ENCODE measurements at places on chromosomes 2 and 18.

GRCh38 chr2:179020156-179020750 lies 29.7 kb downstream of the CCDC141 start:
- peak; percentile 33 for DNase-seq

- DNase-seq, result no peak
Observed at GRCh38 chr18:62335494-62335893, 10.4 kb downstream of the TNFRSF11A start.

GRCh38 chr2:154170400-154170799 lies 298.7 kb downstream of the GALNT13 start:
- DNase-seq, result no peak

DNA sequence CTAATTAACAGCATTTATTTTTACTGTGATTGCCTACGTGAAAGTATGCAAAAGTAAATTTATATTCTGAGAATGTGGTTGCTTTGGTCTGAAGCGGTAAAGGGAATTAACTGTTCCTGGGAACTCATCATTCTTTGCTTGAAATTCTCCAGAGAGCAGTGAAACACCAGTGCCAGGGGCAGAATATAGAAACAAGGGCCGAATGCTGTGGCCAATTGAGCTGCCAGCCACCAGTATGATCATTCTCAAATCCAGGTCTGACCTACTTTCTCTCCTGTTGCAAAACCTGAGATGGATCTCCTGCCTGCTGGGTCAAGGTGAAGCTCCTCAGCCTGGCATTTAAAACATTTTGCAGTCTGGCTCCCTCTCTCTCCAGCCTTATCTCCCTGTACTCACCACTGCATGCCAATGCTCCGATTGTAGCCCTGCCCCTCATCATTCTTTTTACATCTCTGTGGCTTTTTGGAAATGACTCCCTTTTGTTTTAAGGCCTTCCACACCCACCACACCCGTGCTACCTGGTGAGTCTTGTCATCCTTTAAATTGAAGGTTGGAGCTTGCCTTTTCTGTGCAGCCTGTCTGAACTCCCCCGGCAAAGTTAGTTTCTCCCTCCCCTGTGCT lies 94.5 kb upstream of the TMEM178A start:
- DNase-seq, result no peak

DNA sequence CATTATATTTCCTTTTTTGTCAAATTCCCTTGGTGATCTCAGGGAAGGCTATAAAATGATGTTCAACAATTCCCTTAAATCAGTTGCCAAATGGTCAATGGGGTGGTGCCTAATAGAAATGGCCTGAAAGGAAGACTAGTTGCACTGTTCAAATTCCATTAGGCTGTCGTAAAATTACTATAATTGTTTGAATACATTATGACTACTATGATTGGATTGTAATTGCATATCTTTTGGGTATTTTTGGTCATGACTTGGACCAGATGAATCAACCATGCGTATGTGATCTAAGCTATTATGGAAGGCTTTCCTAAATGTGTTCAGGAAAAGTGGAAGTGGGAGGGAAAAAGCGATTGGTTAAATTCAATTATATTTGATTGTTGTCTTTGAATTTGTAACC lies 41.3 kb upstream of the KCNE4 start:
- no peak for DNase-seq

GRCh38 chr2:157178874-157179273 lies 78.6 kb upstream of the GALNT5 start:
- no peak for DNase-seq

DNA sequence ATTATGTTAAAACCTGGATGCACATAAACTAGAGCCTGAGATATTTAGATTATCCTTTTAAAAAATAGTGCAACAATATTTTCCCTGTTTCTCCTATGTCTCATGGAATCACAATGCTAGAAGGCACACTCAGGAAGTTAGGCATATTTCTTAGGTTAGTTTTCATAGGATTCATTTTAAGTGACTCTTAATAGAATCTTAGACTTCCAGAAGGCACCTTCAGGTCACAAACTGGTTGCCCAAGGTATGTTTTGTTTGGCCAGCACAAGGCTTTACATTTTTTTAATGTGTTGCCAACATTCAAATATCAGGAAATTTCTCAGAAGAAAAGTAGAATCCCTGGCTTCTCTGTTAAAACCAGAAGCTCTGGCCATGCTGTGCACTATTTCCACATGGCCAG lies 129.3 kb downstream of the LNPK start:
- DNase-seq, result no peak

DNA sequence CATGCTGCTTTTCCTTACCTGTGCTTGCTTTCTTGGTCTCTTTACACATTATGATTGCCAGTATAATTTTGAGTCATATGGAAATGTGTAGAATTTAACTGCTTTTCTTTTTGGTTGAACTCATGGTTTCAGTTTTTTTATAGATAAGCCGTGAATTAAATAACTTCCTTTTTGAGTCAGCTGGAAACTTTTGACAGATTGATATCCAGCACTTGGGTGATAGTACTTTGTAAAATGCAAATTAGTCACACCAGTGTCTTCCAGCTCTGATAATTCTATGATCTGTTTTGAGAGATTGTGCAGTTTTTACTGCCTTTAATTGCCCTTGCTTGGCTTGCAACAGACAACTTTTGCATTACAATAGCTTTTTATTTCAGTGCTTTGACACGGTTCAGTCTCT lies 86.4 kb downstream of the NCOA1 start:
- DNase-seq, result peak; percentile 4

DNA sequence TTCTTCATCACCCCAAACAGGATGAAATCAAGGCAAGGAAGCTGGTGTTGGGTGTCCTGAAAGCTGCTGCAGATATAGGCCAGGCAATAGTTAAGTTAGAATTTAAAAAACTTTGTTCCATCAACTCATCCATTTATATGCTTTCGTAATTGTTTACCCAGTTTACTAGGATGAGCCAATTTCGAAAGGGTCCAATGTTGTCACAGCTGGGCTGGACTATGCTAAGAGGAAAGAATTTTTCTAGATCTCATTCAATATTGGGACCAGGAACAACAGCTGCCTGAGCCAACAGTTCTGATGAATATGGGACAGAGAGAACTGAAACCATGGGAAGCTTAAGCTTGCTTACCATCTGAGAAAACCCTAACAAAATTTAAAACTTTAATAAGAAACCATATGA lies 21.6 kb upstream of the SP3 start:
- no peak for DNase-seq

- peak; percentile 83 for DNase-seq
Observed at GRCh38 chr2:96637385-96638143, 548 bp downstream of the KANSL3 start.

DNA sequence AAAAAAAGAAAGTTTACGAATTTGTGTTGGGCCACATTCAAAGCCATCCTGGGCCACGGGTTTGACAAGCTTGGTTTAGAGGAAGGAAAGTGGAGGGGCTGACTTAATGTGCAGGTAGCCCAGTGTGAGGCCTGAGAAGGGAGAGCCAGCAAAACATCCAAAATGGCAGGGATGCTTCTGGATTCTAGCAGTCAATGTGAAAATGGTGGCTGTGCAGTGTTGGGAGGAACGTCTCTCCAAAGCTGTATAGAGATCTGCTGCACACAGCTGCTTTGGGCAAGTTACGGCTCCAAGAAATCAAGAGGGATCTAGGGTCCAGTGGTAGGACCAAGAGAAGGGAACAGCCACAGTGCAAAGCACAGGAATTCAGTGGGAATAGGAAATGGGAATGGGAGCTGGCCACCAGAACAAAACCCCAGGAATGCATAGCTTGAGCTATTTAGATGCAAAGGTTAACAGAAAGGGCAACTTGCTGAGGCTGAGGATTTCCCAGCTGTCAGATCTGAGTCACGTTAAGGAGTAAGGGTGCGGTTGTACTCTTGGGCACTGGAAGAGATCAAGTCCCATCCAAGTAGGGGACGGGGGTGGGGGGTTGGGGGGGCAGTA lies 70.6 kb downstream of the B3GNT2 start:
- no peak for DNase-seq

DNA sequence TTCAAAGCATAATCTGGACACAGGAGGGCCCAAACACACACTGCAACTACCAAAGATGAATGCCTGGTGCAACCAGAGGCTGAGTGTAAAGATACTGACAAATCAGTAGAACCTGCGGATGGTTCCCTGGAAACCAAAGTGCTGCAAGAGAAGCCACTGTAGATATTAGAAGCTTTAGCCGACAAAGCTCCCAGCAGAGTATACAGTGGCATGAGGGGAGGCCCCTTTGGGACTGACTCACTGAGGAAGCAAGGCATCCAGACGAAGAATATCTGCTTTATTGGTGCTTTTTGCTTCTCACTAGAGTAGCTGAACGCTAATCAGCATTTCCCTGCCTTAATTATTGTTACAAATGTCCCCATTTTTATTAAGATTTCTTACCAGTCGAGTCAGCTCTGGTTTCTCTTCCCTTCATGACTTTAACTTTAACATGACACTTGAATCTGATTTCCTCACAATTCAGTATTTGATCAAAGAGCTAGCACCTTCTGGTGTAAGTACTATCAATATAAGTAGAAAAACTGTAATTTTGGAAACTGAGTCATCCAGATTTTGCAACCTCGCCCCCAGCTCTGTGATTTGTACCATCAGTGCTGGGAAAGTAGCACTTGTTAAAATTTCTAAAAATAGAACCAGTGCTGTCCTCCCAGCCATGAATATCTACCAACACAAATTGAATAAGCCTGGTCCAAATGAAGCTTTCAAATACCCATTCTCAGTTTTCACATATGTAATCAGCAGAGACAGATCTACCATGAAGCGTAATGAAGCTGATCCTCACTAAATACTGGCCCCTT lies 34.2 kb downstream of the FIGN start:
- DNase-seq, result no peak

DNA sequence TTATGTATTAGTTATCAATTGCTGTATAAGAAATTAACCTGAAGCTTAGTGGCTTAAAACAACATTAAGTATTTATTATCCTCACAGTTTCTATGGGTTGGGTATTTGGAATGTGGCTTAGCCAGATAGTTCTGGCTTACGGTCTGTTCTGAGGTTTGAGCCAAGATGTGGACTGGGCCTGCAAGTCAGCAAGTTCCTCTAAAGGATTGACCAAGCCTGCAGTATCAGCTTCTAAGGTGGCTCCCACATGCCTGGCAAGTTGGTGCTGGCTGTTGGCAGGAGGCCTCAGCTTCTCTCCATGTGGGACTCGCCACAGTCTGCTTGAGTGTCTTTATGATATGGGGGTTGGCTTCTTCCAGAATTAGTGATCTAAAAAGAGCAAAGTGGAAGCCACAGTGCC lies 45.0 kb upstream of the TCF4 start:
- DNase-seq, result no peak

GRCh38 chr2:123826729-123827271 lies 198.3 kb upstream of the CNTNAP5 start:
- no peak for DNase-seq

- no peak for DNase-seq
Observed at GRCh38 chr2:182713601-182714000, 2.5 kb upstream of the DNAJC10 start.

- no peak for DNase-seq
Observed at GRCh38 chr2:11155381-11156035, at the start of gene SLC66A3. TSS of gene SLC66A3 (plus strand) at chr2:11155467. CDS start at chr2:11155547, 80 bp downstream.

DNA sequence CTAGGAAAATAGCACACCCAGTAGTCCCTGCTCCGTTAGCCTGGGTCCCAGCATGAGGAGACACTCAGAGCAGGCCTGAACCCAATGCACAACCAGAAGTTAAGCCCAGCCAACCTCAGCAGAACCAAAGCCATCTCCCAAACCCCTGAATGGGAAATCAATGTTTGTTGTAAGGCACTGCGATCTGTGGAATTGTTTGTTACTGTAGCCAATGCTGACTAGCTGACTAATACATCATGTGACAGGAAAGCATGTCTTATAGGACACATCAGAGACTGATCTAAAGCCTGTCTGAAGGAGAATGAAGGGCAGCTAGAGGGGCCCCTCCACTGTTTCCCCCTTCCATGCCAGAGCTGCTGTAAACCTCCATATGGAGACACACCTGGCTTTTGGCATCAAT lies 96.4 kb downstream of the MARCHF4 start:
- no peak for DNase-seq

GRCh38 chr2:220065581-220065980 lies 438.2 kb downstream of the SLC4A3 start:
- DNase-seq, result no peak

All from CD4-positive, alpha-beta T cell treated with Interleukin-10 for 1 hour (primary cell).